Fibroblast of skin of left biceps (primary cell): ENCODE measurements at places on chromosomes 1 and 21.

- DNase-seq = no peak
Measured at GRCh38 chr1:201214886-201215285, 24.3 kb downstream of the IGFN1 start.

- no peak for DNase-seq
Measured at GRCh38 chr1:99540744-99541143, 105.2 kb upstream of the PALMD start.

- no peak for DNase-seq
Measured at GRCh38 chr1:239270509-239270908, 115.9 kb upstream of the CHRM3 start.

GRCh38 chr1:78387871-78388270 is 102.9 kb upstream of the PTGFR start:
- no peak for DNase-seq

GRCh38 chr1:230077436-230078213 is 10.6 kb downstream of the GALNT2 start:
- no peak for DNase-seq

- no peak for DNase-seq
Measured at GRCh38 chr1:53362270-53362669, 34.4 kb upstream of the LRP8 start.

GRCh38 chr21:35232545-35233176 is 183.6 kb upstream of the RUNX1 start:
- no peak for DNase-seq

DNA sequence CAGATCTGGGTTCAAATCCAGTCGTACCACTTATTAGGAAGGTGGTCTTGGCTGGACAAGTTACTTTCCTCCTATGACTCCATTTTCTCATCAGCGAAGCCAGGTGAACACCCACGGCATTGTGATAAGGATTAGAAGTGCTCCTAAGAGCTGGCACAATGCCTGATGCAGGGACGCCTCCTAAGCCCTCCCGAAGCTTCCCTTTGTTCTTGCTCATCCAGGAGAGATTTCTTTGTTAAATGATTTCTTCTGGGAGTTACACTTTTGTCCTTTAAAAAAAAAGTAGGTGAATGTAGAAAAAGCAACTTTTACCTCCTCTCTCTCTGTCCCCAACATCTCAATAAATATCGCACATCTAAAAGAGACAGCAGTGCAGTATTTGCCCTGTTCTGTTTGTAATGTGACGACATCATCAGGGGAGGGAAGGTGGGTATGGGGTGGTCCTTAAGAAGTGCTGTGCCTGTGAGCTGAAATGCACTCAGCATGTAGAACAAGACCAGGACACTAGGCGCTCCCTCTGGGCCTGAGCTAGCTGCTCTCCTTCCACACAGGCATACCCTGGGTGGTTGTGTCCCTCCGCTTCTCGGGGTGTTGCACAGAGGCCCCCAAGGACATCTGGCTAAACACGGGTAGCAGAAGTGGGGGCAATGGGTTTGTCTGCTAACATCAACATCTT is 43.9 kb downstream of the SUSD4 start:
- no peak for DNase-seq

DNA sequence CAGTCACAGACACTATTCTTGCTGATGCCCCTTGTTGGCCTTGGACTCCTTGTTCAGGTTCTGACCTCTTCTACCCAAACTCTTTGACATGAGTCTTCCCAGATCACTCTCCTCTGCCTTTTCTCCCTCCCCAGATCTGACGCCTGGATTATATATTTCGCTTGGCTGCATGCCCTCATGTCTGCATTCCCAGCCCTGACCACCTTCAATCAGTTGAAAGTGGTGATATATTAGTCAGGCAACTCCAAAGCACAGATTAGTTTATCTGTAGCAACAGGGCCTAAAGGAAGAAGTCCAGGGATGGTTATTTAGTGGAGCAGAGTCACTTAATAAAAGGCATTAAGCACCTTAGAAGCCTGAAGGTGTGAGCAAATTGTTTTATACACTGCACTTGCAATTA is 110.0 kb upstream of the GUCA2B start:
- DNase-seq = no peak

DNA sequence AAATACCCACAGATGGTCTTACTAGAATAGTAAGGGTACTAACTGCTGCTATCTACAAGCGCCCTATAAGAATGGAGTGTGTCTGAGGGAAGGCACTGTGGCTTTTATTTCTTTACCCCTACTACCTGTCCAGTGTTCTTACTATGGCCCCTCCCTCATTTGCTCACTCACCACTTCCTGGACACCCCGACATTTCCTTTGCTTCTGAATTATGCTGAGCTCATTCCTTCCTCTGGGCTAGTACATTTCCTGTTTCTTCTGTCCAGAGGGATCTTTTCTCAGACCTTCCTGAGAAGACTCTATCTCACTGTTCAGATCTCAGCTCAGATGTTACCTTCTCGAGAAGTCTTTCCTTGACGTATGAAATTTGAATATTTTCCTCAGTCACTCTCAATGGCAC is 192.1 kb upstream of the DAB1 start:
- DNase-seq = no peak

GRCh38 chr21:15754640-15755039 is 24.9 kb downstream of the USP25 start:
- no peak for DNase-seq

GRCh38 chr1:153444078-153444477 is 16.4 kb downstream of the S100A7 start:
- no peak for DNase-seq

DNA sequence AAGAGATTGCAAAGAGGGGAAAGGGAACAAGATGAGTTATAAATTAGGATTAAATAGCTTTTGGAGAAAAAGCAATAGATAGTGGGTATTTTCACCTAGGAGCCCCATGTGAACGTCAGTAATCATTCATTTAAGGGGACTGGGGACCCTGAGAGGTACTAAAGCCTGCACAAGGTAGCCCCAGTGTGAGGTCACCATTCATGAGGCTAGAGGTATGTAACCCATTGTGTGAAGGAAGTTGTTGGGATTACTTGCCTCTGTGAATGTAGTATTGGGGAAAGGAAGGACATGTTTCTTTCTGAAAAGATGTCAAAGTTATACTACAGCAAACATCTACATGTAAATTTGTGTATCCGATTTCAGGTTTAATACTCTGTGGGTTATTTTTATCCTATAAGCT is 276.8 kb downstream of the TBX15 start:
- DNase-seq = no peak

DNA sequence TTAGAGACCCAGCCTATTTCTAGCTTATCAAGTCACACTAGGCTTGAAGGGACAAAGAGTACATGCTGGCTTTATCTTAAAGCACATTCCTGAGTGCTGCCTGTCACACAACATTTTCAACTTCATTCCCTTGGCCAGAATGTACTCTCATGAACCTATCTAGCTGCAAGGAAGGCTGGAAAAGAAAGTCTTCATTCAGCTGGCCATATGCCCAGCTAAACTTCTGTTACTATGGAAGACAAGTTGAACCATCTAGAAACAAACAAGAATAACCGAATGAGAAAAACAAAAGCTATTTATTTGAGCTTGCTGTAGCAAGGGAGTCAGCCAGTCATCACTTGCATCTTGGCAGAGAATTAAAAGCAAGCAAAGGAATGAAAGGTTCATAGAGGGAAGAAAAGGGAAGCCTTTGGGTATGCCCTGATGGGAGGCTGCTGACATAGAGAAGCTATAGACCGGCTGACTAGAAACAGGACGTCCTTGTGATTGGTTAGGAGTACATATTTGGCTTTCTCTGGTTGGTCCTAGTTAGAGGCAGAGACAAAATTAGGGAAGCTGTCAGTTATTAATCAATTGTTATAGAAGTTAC is 108.4 kb downstream of the NEK7 start:
- no peak for DNase-seq
